ENCODE measurements at places on chromosomes 1 and 21.

GRCh38 chr1:28213315-28213714 is 19.5 kb downstream of the DNAJC8 start:
- DNase-seq, result no peak

DNA sequence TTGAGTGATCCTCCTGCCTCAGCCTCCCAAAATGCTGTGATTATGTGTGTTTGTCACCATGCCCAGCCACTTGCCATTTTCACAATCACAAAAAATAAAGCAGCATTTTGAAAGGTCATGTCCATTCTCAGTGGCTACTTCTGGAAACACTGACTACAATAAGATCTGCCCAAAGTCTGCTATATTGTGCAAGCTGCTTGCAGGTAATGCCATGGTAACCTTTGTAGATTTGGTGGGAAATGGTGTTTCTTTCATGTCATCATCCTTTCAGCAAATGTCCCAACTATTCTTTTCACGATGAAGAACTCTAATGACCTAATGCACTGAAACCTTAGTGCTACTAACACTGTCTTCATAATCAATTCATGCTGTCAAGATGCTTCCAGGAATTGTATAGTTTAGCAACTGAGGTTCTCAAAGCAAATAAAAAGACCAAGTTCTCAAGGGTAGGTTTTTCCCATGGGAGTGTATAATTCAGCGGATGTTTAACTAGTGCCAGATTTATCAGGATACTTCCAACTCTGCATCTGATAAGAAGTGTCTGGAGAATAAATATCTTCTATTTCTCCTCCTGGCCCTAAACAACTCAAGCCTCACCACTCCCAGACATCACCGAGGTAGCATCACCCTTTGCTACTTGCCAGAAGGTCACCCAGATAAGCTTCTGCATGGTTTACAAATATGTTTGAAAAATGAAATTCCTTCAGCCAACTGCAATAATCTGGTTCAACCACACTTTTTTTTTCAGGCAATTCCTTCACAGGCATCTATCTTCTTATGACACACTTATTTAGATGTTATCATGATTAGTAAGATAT is 132.0 kb upstream of the ZC3H11B start:
- DNase-seq, result no peak

- DNase-seq, result no peak
These were observed 1.8 kb downstream of the LUZP1 start for GRCh38 chr1:23166854-23167253.

- no peak for DNase-seq
These were observed 43.7 kb upstream of the KCNA3 start for GRCh38 chr1:110718452-110718851.

DNA sequence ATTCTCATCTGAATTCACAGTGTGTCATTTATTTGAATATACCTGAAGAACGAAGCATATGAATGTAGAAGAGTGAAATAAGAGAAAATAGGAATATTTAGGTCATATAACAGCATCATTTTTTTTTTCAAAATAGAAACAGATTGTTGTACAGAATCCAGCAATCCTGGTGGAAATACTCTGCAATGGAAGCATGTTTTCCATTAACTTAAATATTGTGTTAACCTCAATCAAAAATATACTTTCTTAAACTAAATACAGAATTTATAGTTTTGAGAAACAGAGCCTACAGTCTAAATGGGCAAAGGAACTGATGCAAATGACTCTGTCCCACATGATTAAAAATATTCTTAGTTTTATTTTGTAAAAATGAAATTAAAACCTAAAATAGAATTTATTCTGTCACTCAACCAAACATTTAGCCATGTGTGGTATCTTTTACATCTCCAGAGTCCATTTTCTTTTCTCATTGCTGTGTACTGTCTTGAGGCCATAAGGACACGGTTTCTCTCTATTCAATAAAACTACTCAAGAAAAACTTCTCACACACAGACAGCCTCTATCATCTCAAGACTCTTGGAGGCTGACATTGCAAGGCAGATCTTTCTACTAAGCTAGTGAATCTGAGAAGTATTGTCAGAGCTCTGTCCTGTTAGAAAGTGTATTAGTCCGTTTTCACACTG is 322.6 kb downstream of the LTN1 start:
- DNase-seq, result no peak

GRCh38 chr1:116270316-116271057 is 102.6 kb upstream of the ATP1A1 start:
- DNase-seq, result no peak

- DNase-seq, result no peak
These were observed 63.0 kb downstream of the RABGAP1L start for GRCh38 chr1:174222166-174222949.

DNA sequence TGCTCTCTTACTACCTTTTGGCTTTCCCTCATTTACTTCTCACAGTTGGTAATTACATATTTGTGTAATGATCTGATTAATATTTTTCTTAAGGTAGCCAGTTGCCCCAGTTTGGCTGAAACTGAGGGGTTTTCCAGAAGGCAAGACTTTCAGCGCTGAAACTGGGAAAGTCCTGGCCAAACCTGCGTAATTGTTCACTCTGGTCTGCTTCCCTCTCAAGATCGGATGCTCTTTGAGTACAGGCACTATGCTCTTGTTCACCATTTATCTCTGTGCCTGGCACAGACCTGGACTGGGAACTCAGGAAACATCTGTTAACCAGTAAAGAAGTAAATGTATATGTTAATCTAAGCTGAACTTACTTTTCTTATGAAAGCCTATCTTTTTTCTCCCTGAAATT is 209.6 kb upstream of the HOOK1 start:
- no peak for DNase-seq

DNA sequence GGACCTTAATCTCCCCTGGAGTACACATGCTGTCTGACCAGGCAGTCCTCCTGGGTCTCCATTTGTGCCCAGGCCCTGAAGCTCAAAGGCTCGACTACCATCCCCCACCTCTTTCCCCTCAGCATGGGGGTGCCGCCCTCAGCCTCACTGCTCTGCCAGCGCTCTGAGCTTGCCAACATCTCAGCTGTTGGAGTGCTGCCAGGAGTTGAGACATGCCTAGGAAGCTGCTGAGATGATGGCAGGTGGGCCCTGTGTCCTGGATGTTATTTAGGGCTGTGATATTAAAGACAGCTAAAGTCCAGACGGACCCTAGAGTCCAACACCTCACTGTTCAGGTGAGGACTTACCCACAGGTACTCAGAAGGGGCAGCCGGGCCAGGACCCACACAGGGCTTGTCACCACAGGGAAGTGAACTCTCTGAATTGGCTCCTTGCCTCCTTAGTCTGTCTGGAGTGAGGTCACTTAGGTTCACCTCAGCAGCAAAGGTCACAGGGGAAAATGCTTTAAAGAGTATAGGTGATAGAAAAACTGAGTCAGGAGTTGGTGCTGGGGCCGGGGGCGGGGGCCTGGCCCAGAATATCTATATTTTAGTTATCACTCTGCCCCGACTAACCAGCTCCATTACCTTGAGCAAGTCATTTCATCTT is 19.7 kb upstream of the KCNC4 start:
- no peak for DNase-seq

DNA sequence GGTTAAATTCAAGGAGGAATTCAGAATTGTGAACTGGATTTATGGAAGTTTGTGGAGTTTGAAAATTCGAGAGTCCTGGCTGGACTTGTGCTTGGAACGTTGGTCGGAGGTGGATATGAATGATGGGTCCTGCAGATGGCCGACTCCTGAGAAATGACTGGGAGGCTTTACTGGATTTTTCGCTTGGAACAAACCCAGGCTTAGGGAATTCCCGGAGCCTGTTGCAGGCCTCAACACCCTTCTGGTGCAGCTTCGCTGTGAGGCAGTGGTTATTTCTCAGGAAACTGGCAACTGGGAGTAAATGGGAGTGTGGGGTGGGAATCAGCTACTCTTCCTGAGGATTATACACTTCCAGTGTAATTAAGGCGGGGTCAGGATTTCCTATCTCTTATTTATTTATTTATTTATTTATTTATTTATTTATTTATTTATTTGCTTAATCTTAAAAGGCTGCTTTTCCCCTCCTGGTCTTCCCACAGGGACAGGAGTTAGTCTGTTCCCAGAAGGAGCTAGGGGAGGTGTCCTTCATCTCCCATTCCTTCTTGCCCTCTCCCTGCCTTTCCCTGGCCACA is 21.1 kb downstream of the MAPKAPK2 start:
- DNase-seq, result no peak

- no peak for DNase-seq
These were observed 114.5 kb downstream of the LRRC40 start for GRCh38 chr1:70090875-70091274.

DNA sequence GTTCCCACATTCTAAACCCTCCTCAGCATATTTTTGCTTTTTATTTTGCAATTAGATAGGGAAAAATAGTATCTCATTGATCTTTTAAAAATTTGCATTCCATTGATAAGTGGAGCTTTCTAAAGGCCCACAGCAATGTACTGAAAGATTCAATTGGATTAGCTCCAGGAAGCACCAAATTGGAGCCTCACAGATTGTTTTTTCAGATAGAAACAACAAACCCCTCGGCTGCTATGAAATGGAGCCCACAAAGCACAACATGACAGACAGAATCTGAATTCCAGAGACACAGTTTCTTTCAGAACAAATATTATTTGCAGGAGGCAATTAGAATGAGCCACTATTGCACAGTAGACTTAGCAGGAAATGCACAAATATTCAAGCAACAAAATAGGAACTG is 58.9 kb upstream of the KIF26B start:
- DNase-seq, result no peak

DNA sequence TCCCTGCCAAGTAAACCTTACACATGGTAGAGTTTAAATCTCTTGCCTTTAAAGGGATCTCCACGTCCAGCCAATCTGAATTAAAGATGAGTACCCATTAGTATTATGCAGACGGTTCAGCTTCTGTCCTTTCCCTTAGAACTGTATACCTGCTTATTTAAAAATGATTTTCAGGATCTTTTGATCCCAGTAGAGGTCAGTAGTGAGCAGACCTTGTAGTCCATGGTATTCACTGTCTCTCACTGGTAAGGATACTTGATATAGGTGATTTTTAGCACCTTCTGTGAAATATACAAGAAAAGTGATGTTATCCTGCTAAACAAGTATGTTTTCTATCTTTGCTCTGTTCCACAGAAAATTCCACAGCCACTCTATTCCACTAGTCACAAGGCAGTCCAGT is 1211.6 kb upstream of the ADGRL4 start:
- DNase-seq, result no peak

- no peak for DNase-seq
These were observed 34.7 kb downstream of the VPS26C start for GRCh38 chr21:37232274-37233018.

- DNase-seq, result no peak
These were observed 278.1 kb upstream of the CAMK1G start for GRCh38 chr1:209305221-209305954.

DNA sequence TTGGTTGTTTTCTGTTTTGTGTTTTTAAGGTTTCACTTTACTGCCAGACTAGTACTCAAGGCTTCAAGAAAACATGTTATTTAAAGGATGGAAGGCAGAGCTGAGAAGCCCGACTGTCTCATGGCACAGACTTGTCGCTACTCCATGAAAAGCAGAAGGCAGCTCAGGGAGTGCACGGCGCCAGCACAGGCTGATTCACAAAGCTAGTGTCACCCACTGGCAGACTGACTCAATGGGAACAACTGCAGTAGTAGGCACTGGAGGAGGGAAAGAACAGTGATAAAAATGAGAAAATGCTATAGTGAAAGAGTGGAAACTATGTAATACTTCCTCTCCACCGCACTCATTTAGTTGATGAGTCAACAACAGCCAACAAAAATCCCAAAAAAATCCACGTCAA is 14.7 kb downstream of the HSF2BP start:
- DNase-seq, result peak; percentile 90

GRCh38 chr1:99557546-99558202 is 88.2 kb upstream of the PALMD start:
- no peak for DNase-seq

DNA sequence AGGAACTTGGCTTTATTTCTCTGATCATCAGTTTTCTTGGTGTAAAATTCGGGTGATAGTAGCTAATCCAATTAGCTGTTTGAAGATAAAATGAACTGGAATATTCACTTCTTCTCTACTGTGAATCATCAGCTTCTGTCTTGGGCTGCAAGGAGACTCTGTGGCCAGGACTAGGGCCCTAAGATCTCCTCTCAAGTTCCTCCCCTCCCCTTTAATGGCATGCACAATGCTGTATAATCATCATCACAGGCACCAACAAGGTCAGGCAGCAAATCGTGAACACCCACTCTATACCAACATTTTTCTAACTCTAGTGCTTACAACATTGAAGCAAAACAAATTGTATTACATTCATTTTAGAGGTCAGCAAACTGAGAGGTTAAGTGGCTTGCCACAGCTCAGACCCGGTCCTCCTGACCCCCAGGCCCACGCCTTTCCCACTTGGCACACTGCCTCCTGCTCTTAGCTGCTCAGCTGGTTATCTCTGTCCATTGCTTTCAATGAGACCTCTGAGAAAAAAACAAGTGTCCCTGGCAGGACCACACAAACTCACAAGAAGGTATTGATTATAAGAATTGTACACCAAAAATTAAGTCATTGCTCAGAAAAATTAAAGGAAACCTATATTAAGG is 31.8 kb downstream of the LRRC52 start:
- DNase-seq, result no peak

DNA sequence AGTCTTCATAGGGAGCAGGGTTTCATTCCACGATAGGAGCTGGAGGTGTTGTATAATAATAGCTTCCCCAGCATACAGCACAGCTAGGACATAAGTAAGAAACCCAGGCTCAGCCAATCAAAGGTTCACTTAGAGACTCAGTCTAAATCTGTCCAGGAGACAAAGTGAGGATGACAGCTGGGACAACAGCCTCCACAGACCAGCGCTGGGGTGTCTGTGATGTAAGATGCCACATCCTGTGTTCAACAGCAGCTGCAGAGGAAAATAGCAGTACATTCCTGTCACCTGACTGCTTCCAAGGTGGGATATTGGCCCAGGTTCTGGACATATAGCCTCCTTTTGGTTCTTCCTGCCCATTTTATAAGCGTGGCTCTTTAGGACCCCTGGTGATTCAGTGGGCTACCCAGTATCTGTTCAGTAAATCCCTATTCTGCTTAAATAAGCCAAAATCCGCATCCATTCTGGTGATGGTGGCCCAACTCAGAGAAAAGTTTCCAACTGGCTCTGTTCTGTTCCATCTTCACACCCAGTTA is 176.8 kb upstream of the SYT6 start:
- DNase-seq, result no peak

- no peak for DNase-seq
These were observed 311.8 kb upstream of the DPYD start for GRCh38 chr1:98232678-98233077.

DNA sequence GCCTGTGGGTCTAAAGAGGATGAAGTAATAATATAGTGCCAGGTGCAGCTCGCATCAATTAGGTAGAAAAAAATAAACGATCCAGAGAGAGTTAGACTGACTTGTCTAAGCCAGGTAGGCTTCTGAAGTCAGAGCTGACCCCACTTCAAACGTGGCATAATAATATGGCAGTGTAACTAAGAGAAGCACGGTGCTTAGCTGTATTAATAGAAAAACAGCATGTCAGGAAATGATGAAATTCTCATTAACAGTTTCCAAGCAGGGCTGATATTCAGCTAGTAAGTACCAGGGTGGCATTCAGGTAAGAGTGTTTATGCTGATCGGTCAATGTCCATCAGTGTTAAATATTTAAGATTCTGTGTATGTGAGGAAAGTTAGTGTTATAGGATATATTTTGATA is 145.8 kb upstream of the SAMSN1 start:
- DNase-seq, result no peak

GRCh38 chr1:184035719-184036516 is 1.6 kb downstream of the COLGALT2 start:
- DNase-seq, result no peak

GRCh38 chr1:53535846-53536245 is 76.6 kb downstream of the DMRTB1 start:
- no peak for DNase-seq

All from posterior cingulate gyrus (tissue), 11 donors.